Kidney (tissue), 22 donors: ENCODE measurements at places on chromosomes 4 and X.

DNA sequence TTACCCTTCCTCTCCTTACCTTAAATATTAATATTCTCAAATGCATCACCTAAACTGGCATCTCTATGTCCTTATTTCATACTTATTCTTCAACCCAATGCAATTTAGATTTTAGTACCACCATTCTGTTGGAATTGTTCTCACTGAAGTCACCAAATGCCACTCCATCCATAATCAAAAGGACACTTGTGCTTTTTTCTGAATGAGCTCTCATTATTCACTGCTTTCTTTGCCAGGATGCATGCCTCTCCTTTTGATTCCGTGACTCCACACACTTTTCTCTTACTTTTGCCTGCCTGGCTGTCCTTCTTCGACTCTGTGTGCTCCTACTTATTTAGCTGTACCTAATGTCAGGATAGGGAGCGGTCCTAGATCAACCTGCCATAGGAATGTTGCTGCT lies 633.1 kb upstream of the BOD1L1 start:
- H3K36me3 ChIP-seq: no peaks in the 10 kb centered on the region
- H3K4me1 ChIP-seq: no peaks in the 10 kb centered on the region
- H3K27me3 ChIP-seq: no peaks in the 10 kb centered on the region
- H3K27ac ChIP-seq: no peak overlapping the region
- DNase-seq: no peak

DNA sequence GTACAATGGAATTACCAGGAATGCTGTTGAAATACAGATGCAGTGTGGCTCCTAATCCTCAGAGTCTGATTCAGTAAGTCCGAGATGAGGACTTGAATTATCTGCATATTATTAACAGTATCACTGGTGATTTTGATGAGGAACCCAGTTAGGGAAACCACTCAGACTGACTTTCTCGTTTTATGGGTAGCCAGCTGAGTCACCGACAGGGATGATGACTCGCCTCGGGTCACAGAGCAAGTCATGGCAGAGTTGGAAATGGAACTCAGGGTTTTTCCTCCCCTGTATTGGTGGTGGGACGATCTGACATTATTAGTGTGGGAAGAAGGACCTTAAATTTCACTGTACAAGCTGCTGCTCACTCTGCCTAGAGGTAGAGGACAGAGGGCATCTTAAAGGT lies 51.3 kb downstream of the RTL9 start:
- no peaks in the 10 kb centered on the region for H3K36me3 ChIP-seq
- no peak overlapping the region for H3K4me3 ChIP-seq
- H3K27me3 ChIP-seq: peaks cover 7% of the 10 kb centered on the region

DNA sequence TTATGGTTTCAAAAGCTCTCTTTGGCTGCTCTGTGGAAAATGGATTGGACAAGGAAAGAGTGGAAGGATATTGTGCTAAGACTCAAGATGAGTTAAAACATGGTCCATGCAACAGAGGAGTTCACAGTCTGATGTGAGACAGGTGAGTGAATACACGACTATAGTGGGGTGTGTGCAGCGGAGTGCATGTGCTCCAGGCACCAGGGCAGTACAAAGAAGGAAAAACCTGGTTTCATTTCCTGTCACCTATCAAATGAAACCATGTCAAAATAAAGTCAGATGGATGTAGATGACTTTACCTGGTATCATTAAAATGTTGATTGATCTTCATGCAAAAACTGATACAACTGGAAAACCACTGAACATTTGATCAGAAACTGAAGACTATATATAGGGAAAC lies 241.0 kb upstream of the RASGEF1B start:
- no peaks in the 10 kb centered on the region for H3K27me3 ChIP-seq
- no peak overlapping the region for H3K27ac ChIP-seq
- no peaks in the 10 kb centered on the region for H3K4me1 ChIP-seq
- DNase-seq: no peak

GRCh38 chr4:77415689-77416088 lies 189.9 kb upstream of the CXCL13 start:
- H3K4me1 ChIP-seq: no peaks in the 10 kb centered on the region
- no peaks in the 10 kb centered on the region for H3K36me3 ChIP-seq
- no peak for DNase-seq
- no peaks in the 10 kb centered on the region for H3K27me3 ChIP-seq
- H3K27ac ChIP-seq: no peak overlapping the region
- H3K4me3 ChIP-seq: no peak overlapping the region
